ENCODE measurements at places on chromosomes 12 and 14.

DNA sequence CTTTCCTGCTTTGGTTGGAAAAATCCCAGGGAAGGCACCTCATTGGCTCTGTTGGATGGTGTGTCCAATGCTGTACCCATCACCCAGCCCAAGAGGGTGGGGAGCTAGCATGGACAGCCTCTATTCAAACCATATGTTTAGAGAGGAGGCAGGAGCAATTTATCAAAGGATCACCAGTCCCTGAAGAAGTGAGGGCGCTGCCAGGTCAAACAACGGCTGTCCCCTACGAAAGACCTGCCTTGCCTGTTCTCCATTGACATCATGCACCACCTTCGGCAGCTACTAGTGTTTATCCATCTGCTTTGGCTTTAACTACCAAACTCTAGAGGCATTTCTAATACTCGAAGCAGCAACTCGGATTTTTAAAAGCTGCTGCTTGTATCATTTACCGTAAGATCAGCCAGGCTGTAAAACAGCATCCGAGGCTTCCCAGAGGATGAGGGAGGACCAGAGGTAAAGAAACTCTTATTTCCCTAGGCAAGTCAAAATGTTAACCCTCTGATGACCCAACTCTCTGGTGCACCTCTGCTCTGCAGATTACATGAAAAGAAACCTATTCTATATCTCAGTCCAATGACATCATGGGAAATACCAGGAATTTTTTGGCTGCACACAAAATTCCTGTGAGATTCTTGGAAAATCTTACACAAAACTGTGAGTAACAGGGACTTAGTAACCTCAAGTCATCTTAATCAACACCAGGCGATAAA is 720.9 kb upstream of the TBX3 start:
- DNase-seq = no peak

GRCh38 chr12:105206686-105207374 is 29.1 kb downstream of the APPL2 start:
- no peak for DNase-seq

DNA sequence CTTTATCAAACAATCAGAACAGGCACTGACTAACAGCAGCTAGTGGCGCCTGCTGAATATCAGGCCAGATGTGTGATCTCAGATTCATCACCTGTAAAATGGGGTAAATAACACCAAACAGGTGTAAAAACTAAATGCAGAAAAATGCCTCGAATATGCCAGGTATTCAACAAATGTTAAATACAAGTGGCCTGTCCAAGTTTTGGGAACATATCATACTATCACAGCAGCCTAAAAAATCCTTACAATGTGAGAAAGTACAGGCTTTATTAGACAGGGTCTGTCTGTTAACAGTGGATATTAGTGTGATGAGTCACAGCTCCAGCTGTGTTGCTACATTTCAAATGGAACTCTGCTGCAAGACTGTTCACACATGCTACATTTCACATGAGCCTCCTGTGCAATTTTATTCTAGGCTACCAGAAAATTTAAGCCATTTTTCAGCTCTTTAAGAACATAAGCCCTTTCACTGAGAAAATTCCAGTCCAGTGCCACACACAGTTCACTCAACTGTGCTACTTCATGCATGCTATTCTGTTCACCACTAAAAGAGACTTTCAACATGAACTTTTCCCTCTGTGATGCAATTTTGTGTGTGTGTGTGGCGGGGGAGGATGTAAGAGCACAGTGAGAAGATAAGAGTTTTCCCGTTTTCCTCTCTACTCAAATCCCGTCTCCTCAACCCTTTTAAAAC is 56.7 kb downstream of the MSRB3 start:
- DNase-seq = no peak

DNA sequence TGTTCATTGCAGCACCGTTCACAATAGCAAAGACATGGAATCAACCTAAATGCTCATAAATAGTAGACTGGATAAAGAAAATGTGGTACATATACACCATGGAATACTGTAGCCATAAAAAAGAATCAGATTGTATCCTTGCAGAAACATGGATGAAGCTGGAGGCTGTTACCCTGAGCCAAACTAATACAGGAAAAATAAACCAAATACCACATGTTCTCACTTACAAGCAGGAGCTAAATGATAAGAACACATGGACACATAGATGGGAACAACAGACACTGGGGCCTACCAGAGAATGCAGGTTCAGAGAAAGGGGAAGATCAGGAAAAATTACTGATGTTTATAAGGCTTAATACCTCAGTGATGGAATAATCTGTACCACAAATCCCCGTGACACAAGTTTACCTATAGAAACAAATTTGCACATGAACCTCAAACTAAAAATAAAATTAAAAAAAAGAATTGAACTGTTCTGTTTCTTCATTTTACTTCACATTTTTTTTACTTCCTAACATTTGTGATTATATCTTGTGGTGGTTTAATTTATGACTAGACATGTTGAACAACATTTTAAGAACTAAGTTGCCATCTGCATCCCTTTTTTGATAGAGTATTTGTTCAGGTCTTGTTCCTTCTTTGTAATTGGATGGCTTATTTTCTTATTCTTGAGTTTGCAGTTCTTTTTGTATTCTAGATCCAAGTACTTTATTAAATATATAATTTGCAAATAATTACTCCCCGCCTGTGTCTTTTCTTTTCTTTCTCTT is 835.2 kb downstream of the FSCB start:
- no peak for DNase-seq

All from Jurkat, Clone E6-1 (cell line).